Panc1 (cell line): ENCODE measurements at places on chromosomes 3 and 15. TPM values are rescaled to one million over a fixed set of nuclear protein-coding genes. Genes with fewer than 3 reads are reported as not detected.

Gene DNAH12
- total RNA-seq = 0.21 TPM

Gene CISH
- 0.57 TPM for total RNA-seq

Gene GUCA1C
- not detected for total RNA-seq

Gene BTLA
- not detected for total RNA-seq

GRCh38 chr3:5301651-5302297, 114.3 kb downstream of the EDEM1 start:
- DNase-seq = no peak

- DNase-seq = no peak
These were observed 1271.3 kb downstream of the ROBO1 start for GRCh38 chr3:78496501-78496900.

- DNase-seq = no peak
These were observed 68.5 kb downstream of the MYO1E start for GRCh38 chr15:59304034-59304795.

- DNase-seq = no peak
These were observed 7.5 kb upstream of the TMEM40 start for GRCh38 chr3:12766541-12766940.

DNA sequence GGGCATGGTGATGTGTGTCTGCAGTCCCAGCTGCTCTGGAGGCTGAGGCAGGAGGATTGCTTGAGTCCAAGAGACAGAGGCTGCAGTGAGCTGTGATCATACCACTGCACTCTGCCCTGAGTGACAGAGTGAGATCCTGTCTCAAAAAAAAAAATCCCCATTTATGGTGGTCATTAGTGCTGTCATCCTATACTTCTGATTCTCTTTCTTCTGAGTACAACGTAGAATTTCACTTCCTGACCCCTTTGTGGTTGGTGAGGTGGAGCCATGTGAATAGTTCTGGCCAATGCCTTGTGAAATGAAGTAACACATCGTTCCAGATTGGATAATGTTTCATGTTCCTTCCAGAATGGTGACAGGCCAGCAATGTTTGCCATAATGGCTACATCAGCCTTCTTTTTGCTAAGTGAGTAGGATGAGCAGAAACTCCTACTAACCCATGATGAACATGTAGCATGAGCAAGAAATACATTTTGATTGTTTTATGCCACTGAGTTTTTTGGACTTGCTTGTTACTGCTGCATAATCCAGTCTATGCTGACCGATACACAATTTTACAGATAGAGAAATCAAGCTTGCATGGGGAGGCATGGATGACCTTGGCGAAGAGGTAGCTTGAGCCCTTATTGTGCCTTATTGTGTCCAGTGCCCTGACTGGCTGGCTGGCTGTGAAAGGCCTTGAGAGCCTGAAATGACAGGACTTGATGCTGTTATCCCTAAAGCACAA, 30.9 kb upstream of the TLE3 start:
- DNase-seq = no peak

DNA sequence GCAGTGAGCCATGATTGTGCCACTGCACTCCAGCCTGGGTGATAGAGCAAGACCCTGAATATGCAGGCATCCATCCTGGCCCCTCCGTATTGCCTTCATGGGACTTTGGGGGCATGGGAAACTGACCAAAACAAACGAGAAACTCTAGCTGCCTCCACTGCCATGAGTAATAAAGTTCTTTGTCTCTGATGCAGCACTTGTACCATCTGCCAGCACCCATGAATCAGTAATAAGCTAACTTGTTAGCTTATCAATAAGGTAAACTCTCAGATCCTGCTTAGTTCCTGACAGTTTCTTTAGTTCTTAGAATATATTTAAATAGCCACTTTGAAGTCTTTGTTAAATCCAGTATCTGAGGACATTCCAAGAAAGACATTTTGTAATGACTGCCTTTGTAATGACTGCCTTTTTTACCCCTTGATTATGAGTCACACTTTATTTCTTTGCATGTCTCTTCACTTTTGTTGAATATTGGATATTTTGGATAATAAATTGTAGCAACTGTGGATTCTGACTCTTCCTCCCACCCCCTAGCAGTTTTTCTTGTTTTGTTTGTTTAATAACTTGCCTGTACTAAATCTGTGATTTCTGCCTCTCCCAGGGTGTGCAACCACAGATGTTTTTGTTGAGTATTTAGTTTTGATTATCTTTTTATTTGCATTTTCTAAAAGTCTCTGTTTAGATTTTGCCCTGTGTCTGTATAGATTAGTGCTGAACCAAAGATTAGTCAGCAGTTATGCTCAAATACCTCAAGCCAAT, 136.9 kb downstream of the HCN4 start:
- no peak for DNase-seq

- no peak for DNase-seq
These were observed 76.9 kb downstream of the RHCG start for GRCh38 chr15:89419370-89419984.

DNA sequence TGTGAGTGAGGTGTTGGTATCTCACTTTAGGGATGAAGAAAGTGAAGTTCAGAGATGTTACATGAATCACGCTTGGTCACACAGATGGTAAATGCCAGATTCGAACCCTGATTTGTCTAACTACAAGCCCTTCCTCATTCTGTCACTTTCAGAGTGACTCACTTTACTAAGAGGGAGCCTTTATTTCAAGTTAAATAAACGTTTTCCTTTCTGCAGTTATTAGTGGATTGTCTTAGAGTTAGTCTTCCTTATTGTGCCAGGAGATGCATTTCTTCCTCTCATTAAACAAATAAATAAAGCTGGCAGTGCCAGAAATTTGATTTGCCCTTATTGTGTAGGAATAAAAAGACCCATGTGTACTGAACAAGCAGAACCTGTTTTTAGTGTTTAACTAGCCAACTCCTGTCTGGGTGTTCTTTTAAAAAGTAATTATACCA, 162.5 kb downstream of the AKAP13 start:
- no peak for DNase-seq

DNA sequence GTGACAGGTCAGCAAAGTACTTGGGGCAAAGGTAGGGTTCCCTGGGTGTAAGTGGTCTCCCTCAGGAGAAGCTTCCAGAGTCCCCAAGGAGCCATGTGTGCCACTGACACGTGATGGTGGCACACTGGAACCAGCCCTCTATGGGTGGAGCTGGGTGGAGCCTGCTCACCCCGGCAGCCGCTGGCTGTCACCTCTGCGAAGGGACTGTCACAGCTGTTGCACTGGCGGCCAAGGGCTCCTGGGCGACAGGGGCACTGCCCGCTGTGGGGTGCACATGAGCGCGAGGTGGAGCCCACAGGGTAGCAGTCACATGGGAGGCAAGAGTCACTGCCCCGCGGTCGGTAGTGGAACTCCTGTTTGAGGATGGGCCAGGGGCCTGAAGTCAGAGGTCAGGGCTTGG, 12.0 kb downstream of the CELSR3 start:
- DNase-seq = no peak

DNA sequence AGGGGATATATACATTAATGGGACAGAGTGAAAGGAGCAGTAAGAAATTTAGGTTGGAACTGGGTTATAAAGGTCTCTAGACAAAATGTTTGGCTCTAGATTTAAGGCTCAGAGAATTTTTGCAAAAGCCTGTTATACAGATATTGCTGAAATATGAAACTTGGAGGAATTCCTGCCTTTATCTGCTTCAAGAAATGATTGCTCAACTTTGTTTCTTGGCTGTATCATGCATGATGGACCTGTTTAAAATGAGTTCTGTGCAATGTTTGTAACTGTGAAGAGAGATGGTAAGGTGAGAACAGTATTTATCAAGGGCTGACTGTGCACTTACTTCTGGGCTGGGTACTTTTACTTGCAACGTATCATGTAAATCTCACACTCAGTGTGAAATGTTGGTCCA, 3.3 kb downstream of the CRYBG3 start:
- no peak for DNase-seq

- no peak for DNase-seq
These were observed 218.8 kb downstream of the VPS13C start for GRCh38 chr15:61841466-61841865.

DNA sequence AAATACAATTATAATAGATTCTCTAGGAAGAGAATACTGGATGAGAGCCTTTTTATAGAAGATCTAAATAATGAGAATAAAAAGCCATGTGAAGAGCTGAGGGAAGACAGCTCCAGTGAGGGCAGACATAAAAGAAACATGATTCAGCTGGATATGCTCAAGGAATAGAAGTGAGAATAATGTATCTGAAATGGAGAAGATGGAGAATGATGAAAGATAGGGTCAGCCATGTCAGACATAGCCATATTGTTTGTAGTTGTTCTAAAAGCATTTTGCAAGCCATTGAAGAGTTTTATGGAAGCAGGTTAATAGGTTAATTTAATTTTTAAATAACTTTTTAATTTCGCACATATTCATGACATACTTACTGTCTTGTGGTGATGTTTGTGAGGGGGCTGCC, 713.5 kb upstream of the ARPP21 start:
- no peak for DNase-seq

DNA sequence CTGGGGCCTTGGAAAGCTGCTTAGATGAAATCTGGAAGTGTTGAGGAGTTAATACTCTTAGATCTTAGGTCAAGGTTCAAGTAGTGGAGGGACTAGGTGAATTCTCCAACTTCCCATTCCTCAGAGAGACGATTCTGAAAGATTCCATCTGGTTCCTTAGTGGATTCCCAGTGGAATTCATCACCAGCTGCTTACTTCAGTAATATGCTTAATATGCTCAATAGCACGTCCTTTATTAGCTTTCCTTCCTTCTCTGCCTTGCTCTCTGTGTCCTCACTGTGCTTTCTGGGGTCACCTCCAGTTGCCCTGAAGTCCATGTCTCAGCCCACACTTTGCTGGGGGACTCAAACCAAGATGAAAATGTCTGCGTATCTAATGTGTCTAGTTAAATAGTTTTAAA, 31.0 kb downstream of the CEP63 start:
- no peak for DNase-seq

- DNase-seq = no peak
These were observed 10.0 kb downstream of the LSG1 start for GRCh38 chr3:194661946-194662345.

DNA sequence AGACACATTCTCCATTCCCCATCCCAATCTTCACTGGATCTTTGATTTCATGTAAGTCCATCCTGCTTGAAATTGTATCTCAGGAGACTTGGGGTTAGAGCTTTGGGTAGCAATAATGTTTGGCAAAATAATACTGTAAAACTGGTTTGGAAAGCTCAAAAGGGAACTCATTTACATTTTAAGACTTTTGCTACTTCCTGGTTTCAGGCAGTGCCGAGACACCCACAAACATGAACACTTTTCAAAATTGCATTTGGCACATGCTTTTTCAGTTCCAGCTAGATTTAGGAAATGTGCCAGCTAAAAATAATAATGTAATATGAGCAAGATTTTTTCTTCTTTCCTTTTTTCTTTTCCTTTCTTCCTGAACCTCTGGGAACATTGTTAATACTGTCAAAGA, 145.7 kb upstream of the CBLB start:
- DNase-seq = no peak
